Mesenchymal stem cell (in vitro differentiated cells and primary cell): ENCODE measurements at places on chromosomes 3 and 15.

GRCh38 chr15:40731034-40731433, 24.0 kb downstream of the RMDN3 start:
- DNase-seq = no peak

DNA sequence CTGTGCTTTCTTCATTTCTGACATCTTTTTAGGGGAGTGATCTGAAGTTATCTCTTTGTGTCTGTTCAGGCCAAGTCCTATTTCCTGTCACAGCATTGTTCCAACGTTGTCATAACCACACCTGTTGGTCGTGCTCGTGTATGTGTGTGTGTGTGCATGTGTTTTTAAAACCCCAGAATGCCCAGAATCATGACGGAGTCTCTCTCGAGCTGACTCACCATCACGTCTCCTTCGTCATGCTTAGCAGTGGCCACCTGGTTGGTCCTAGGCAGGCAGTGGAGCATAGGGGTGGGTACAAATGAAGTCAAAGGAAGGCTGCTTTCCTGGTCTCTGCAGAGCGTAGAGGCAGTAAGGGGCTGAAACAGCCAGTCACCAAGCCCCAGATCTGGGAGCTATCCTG, 126.8 kb upstream of the ABHD17C start:
- peak; percentile 36 for DNase-seq

DNA sequence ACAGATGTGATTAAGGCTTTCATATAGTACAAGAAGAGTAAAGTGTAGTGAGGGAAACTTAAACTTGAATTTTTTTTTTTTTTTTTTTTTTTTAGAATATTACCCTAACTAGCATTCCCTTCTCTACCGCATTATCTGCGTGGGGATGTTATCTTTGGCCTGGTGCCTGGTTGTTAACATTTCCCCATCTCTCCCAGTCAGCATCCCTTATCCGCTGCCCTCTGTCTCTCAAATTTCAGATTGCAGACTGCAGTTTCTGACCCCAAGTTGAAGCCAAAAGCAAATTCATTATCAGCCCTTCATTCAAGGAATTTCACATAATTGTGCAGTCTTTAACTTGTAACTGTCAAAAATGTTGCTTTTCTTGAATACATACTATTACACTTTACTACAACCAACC, 353.0 kb downstream of the PLOD2 start:
- DNase-seq = peak; percentile 5

GRCh38 chr15:96066852-96067495, 263.5 kb upstream of the NR2F2 start:
- DNase-seq = no peak

- DNase-seq = peak; percentile 38
Observed at GRCh38 chr3:155230382-155230781, 63.1 kb downstream of the STRIT1 start.

- DNase-seq = no peak
Observed at GRCh38 chr3:184077881-184078280, 19.0 kb upstream of the HTR3E start.

DNA sequence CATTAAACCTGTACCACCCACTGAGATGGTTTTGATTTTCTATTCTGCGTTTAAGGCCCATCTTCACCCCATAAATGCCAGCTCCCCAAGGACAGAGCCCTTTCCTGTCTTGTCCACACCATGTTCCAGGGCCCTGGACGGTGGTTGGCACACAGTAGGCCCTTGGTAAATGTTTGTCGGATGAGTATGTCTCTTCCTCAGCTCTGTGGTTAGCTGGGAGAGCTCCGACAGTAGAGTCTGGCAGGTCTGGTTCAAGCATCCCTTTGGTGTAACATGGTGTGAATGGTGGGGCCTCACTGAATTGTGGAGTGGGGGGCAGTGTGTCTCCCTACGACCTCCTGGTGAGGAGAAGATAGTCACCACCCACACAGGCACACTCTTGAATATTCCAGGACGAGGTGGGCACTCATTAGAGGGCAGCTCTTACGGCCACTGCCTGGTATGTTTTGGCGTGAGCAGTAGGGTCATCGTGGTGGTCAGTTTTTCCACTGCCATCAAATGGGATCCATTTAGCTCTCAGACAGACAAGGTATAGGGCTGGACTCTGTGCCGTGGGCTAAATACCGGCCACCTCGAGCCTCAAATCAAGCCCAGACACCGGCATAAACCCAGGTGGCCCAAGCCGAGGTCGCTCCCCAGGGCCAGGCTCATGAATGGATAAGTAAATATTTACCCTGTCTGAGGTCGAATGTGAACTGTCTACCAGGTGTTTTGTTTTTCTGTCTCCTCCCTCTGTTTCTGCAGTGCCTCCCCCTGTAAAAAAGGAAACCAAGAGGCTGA, 61.3 kb downstream of the SMAD3 start:
- DNase-seq = peak; percentile 69

DNA sequence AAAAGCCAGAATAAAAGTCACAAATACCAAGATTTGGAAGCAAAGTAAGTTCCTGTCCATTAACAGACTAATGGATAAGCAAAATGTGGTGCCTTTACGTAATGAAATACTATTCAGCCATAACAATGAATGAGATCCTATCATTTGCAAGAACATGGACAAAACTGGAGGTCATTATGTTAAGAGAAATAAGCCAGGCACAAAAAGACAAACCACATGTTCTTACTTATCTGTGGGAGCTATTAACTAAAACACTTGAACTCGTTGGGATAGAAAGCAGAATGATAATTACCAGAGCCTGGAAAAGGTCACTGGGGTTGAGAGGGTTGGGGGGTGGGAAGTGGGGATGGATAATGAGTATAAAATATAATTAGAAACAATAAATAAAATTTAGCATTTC, 1015.9 kb downstream of the OTOL1 start:
- DNase-seq = peak; percentile 27

DNA sequence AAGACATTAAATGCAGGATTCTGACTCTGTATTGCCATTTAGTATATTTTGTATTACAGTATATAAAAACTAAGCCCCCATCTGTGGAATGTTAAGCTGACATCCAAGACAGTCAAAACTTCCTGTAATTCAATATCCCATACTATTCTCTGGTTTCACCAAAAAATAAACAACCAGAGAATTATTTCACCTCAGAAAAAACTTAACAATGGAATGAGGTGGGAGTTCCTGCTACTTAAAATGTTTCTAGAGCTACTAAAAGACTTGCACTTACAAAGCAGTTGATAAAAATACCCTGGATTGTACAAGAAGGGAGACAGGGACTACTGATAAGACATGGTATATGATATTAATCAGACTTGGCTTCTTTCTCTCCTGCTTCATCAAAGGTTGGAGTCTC, 8.3 kb downstream of the ARL13B start:
- no peak for DNase-seq

DNA sequence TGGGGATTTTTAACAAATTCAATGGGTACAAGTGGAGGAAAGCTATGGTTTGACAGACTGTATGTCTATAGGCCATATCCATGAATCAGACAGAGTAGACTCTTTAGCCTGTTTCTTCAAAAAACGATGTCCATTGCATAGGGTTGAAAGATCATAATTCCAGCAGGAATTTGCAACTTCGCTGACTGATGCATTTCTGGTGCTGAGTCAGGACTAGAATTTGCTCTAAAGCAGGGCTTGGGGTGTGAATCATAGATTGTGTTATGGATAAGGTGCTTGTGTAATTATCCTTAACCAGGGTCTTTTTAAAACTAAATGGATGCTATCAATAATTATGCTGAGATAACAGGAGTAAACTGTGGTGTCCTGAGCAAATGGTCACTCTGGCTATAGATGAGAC, 200.4 kb upstream of the TBC1D5 start:
- DNase-seq = peak; percentile 25

GRCh38 chr15:43920254-43920600, 93.4 kb downstream of the WDR76 start:
- DNase-seq = no peak

GRCh38 chr3:99825004-99825640, 7.5 kb downstream of the CMSS1 start:
- DNase-seq = peak; percentile 44

- no peak for DNase-seq
Observed at GRCh38 chr3:79820089-79820488, 52.3 kb upstream of the ROBO1 start.

GRCh38 chr3:101667844-101668243, 9.1 kb downstream of the ZBTB11 start:
- DNase-seq = no peak

- no peak for DNase-seq
Observed at GRCh38 chr3:110685630-110686029, 386.0 kb upstream of the NECTIN3 start.

GRCh38 chr15:33956397-33956796, 11.9 kb upstream of the CHRM5 start:
- no peak for DNase-seq

DNA sequence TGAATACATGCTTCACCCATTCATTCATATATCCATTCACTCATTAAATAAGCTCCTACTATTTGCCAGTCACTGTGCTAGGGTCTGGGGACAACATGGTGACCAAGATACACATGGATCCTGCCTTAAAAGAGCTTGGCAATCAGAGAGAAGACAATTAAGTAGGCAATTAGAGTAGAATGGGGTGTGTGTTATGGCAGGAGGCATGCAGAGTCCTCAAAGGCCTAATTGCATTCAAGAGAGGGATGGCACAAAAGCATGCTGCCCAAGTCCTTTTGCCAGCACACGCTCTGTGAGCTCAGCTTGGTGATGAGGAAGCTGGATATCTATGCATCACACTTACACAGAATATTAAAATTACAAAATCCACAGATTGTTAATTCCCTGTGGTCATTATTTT, 2.8 kb upstream of the PRICKLE2 start:
- DNase-seq = no peak

GRCh38 chr3:49343163-49343562, 3.3 kb upstream of the USP4 start:
- DNase-seq = no peak

DNA sequence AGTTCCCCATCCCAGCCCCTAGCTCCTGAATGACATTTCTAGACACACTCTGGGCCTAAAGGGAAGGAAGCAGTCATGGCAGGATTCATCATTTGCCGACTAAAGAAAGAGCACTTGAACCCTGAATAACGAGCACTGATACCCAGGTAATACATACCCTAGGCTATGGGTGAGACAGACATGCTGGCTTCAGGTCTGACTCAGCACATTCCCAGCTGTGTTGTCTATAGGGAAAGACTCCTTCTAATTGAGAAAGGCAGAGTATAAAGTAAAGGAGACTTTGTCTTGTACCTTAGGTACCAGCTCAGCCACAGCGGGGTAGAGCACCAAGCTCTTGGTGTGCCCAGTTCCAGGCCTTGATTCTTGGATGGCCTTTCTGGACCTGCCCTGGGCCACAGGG, 870.5 kb downstream of the PDCD6IP start:
- DNase-seq = no peak

DNA sequence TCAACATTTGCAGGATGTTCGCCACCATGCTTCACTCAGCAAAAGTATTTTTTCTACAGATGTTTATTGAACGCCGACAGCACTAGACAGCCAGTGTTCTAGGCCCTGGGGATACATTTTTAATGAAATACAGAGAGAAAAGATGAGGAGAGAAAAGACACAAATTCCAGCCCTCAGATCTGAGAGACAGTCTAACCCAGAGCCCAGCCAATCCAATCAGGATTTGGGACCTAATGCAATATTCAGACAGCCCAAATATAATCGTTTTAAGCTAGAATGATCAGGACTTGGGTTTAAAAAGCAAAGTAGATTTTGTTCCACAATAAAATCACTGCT, 174.8 kb downstream of the SLCO3A1 start:
- DNase-seq = no peak

DNA sequence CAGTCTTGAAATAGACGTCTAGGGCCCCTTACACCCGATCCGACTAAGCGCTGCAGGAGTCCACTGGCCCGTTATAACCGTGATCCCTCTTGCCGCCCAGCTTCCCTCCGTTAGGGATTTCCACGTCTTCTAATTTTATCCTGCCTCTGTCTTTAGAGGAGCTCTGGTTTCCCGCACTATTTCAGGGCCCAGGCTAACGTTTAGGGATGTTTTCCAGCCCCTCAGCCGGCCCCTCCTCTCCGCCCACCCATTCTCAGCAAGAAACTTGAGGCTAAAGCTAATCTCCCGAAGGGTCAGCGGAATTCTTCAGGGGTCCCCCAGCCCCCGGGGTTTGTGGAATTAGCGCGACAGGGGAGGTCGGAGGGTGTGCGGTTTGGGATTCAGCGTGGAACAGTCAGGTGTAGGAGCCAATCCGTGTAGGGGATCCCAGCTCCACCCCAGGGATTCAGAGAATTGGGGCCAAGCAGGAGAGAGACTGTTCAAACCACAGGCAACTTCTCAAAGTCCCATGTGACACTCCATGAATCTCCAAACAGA, 1.6 kb downstream of the PTX3 start:
- no peak for DNase-seq

DNA sequence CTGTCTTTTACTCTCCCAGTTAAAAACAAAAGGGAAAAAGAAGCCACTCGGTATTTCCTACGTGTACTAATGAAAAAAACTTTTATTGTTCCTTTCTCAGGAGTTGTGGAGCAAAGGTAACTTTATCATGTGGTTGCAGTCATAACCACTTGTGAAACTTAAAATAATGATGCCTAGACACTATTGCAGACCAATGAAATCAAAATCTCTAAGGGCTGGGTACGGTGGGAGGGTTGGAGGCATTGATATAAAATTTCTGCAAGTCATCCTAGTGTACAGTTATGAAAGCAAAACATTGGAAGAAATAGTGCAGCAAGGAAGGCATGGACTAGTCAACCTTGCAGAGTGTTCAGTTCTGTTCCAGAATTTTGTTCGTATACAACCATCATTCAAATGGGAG, 808.8 kb downstream of the TUSC7 start:
- DNase-seq = no peak

GRCh38 chr15:65421360-65422215, 1.2 kb downstream of the IGDCC4 start:
- peak; percentile 87 for DNase-seq

GRCh38 chr15:40333922-40334492, 6.7 kb downstream of the CCDC9B start:
- peak; percentile 96 for DNase-seq

DNA sequence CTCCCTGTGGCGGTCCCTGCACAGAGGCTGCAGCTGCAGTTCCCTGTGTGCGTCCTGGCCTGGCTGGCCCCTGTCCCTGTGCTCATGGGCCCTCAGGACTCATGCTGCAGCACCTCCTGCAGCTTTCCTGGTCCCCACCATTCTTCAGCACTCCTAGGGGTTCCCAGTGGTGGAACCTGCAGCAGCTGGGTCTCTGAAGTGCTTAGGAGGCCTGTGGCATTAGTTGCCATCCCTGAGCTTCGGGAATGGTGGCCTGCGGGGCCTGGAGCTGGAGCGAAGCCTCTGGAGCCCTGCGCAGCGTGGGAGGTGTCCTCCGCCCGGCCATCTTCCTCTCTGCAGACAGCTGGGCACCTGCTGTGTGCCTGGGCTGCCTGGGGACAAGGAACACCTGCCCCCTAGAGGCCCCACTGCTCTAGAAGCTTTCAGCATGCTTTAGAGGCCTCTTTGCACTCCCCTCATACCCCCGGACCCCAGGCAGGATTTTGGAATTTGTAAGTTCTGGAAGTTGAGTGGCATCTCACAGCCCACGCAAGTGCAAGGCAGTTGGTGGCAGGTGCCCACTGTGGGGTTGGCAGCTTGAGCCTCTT, 13.1 kb downstream of the PLXNA1 start:
- no peak for DNase-seq

DNA sequence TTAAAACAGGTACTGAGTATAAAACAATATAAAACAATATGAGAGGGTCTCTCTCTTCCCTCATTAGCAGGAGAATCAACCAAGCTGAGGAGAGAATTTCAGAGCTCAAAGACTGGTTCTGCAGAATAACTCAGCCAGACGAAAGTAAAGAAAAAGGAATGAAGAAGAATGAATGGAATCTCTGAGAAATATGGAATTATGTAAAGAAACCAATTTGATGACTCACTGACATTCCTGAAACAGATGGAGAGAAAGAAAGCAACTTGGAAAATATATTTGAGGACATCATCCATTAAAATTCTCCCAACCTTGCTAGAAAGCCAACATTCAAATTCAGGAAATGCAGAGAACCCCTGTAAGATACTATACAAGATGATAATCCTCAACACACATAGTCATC, 630.9 kb downstream of the PYDC2 start:
- DNase-seq = no peak
